ENCODE measurements at places on chromosomes 6 and 20. TPM values are rescaled to one million over a fixed set of nuclear protein-coding genes. Genes with fewer than 3 reads are reported as not detected.

DNA sequence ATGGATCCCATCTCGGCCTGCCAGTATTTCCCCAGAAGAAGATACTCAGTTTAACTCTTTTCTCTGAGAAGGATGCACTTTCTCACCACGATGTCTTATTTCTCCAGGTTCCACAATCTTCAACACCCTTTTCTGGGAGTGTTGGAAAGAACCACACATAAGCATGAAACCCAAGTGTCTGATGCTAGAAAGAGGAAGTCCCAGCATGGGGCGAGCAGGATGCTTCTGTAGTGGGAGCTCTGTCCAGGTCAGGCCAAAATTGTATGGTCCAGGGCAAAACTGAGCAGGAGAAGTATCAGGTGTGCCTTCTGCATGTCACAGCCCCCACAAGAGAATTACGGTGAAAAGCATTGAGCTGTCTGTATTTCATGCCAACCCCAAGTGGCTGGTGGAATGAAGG, 11.0 kb downstream of the TREM1 start:
- no peak overlapping the region for H3K4me3 ChIP-seq
- DNase-seq: no peak
- H3K27me3 ChIP-seq: no peaks in the 10 kb centered on the region
- H3K4me1 ChIP-seq: no peaks in the 10 kb centered on the region
- no peaks in the 10 kb centered on the region for H3K36me3 ChIP-seq

DNA sequence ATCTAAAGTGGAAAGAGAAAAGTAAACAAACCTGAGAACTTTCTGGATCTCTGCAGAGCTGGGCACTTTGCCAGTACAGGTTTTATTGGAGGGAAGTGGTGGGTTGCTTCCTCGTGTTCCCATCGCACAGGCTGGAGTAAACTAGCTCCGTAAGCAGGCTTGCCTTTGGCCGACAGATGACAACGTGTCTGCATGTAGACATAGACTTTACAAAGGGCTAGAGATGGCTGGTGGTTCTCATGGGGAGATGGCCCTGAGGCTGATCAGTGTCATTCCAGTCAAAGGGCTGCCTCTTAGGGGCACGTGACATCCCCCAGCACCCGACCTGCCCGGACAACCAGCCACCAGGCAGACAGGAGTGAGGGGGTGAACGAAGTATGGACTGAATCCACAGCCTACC, 98.8 kb downstream of the YTHDF1 start:
- H3K4me3 ChIP-seq: no peak overlapping the region
- H3K27ac ChIP-seq: no peak overlapping the region
- no peaks in the 10 kb centered on the region for H3K36me3 ChIP-seq
- DNase-seq: no peak

GRCh38 chr20:24587384-24588046, 118.1 kb downstream of the SYNDIG1 start:
- H3K4me3 ChIP-seq: no peak overlapping the region
- DNase-seq: no peak
- no peaks in the 10 kb centered on the region for H3K4me1 ChIP-seq

GRCh38 chr6:151665329-151665728, 142.2 kb upstream of the ESR1 start:
- no peak for DNase-seq
- no peaks in the 10 kb centered on the region for H3K4me1 ChIP-seq
- H3K4me3 ChIP-seq: no peak overlapping the region
- no peaks in the 10 kb centered on the region for H3K27me3 ChIP-seq
- H3K36me3 ChIP-seq: no peaks in the 10 kb centered on the region

GRCh38 chr6:5202941-5203340, 57.8 kb downstream of the LYRM4 start:
- no peak overlapping the region for H3K27ac ChIP-seq
- DNase-seq: no peak
- no peak overlapping the region for H3K4me3 ChIP-seq
- no peaks in the 10 kb centered on the region for H3K36me3 ChIP-seq

DNA sequence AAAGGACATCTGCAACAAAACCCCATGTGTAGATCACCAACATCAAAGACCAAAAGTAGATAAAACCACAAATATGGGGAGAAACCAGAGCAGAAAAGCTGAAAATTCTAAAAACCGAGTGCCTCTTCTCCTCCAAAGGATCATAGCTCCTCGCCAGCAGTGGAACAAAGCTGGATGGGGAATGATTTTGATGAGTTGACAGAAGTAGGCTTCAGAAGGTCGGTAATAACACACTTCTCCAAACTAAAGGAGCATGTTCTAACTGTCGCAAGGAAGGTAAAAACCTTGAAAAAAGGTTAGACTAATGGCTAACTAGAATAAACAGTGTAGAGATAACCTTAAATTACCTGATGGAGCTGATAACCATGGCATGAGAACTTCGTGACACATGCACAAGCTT, 109.9 kb upstream of the SYNCRIP start:
- H3K36me3 ChIP-seq: no peaks in the 10 kb centered on the region
- no peaks in the 10 kb centered on the region for H3K27me3 ChIP-seq
- no peaks in the 10 kb centered on the region for H3K4me1 ChIP-seq
- no peak overlapping the region for H3K27ac ChIP-seq
- no peak overlapping the region for H3K4me3 ChIP-seq
- no peak for DNase-seq

DNA sequence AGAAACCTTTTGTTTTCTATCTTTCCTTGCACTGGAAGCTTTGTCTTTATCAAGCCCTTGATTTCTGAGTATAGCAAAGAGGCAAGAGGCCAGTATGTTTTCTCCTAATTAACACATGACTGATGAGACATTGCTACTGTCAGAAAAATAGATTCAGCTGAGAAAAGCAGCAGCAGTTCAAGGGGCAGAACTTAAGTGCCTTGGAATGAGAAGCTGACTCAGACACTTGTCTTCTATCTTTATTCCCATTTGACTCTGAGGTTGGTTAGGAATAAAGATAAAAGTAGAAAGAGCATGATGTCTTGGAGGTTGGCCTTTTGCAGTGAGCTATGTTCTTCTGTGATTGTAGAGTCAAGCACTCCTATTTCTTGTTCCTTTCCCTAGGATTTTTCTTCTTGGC, 79.1 kb upstream of the MAN1A1 start:
- H3K4me1 ChIP-seq: no peaks in the 10 kb centered on the region
- no peak overlapping the region for H3K4me3 ChIP-seq
- DNase-seq: no peak

DNA sequence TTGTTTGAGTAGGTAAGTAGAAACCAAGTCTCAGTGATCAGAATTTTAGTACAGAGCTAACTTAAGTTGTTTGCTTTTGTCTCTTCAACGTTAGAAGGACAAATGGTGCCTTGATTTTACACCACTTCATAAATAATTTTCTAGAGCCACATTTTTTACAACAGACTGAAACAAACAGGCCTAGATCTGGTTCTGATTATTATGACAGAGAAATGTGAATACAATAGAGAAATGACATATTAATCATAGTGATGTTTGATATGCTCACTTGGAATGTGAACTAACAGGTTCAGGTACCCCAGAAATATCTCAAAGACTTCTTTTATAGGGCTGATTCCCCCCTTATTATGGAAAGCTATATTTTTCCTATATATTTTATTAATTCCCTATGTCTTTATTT, 760.6 kb downstream of the KIF16B start:
- no peaks in the 10 kb centered on the region for H3K36me3 ChIP-seq
- DNase-seq: no peak
- no peaks in the 10 kb centered on the region for H3K27me3 ChIP-seq
- H3K4me3 ChIP-seq: no peak overlapping the region
- H3K27ac ChIP-seq: no peak overlapping the region
- H3K4me1 ChIP-seq: no peaks in the 10 kb centered on the region

DNA sequence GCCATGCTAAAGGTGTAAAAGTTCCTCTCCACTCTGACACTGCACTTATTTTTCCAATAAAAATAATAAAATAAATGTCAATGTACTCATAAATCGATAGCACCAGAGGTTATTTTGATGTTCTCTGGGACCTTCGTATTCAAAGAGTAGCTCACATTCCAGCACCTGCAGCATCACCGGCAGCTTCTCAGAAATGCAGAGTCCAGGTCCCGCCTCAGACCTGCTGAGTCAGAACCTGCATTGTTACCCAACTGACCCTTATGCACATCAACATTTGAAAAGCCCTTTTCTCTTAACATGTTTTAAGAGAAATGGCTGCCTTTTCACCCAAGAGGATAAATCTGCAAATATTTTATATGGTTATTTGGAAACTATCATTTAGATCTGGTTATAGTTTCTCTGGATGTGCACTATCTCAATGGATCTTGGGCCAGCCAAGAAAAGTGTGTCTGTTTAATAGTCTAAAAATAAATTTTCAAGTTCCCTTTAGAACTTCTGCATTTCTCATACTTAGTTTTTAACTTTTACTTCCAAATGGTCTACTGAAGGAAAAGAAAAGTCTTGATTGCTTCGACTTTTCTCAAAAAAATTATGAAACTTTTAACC, 216.2 kb upstream of the PRDM1 start:
- no peak overlapping the region for H3K4me3 ChIP-seq
- no peaks in the 10 kb centered on the region for H3K27me3 ChIP-seq
- DNase-seq: no peak

DNA sequence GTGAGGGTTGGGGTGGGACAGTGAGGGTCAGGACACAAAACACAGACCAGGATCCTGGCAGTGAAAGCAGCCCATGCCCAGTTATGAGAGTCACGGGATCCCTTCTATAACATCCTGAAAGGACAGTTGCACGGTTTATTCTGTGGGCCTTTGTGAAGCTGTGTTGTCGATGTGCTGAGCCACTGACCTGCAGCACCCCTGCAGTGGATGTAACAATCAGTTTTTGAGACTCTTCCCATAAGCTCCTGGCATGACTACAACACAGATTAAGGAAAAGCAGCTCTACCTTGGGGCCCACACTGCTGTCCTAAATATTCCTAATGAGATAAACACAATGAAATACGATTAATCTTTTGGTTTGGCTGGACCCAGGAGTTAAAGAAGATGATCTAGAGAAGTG, 3.7 kb downstream of the PYGB start:
- no peak overlapping the region for H3K4me3 ChIP-seq
- DNase-seq: no peak
- no peak overlapping the region for H3K27ac ChIP-seq
- H3K27me3 ChIP-seq: no peaks in the 10 kb centered on the region

DNA sequence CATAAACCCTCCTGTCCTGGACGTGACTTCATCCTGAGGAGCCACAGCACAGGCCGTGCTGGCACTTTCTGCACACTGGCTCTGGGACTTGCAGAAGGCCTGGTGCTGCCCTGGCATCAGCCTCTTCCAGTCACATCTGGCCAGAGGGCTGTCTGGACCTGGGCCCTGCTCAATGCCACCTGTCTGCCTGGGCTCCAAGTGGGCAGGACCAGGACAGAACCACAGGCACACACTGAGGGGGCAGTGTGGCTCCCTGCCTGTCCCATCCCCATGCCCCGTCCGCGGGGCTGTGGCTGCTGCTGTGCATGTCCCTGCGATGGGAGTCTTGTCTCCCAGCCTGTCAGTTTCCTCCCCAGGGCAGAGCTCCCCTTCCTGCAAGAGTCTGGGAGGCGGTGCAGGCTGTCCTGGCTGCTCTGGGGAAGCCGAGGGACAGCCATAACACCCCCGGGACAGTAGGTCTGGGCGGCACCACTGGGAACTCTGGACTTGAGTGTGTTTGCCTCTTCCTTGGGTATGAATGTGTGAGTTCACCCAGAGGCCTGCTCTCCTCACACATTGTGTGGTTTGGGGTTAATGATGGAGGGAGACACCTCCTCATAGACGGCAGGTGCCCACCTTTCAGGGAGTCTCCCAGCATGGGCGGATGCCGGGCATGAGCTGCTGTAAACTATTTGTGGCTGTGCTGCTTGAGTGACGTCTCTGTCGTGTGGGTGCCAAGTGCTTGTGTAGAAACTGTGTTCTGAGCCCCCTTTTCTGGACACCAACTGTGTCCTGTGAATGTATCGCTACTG, 22.0 kb upstream of the PYGB start:
- no peaks in the 10 kb centered on the region for H3K36me3 ChIP-seq
- no peaks in the 10 kb centered on the region for H3K27me3 ChIP-seq
- no peak for DNase-seq
- no peak overlapping the region for H3K4me3 ChIP-seq

DNA sequence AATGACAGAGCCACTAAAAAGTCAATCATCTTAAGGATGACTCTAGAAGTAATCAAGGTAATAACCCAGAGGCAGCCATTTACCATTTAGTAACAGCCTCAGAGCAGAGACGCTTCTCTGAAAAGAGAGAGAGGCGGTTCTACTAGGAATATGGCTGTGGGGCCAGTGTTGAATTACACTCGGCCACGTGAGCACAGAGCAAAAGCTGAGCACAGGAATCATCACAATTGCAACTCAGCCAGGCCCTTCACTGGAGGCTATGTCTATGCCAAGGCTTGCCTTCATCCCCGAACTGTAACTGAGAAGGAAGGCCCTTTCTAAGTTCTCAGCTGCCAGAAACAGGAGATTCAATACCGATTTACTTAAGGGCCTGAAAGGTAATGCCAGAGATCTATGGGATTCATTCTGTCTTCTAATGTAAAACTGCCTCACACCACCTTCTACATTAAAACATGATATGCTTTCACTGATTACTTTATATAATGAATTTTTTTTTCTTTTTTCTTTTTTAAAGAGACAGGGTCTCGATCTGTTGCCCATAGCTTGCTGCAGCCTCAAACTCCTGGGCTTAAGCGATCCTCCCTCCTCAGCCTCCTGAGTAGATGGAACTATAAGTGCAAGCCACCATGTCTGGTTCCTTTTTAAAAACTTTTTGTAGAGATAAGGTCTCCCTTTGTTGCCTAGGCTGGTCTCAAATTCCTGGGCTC, 67.6 kb downstream of the NUDT3 start:
- no peak overlapping the region for H3K4me3 ChIP-seq
- H3K36me3 ChIP-seq: no peaks in the 10 kb centered on the region
- no peak overlapping the region for H3K27ac ChIP-seq
- no peaks in the 10 kb centered on the region for H3K27me3 ChIP-seq

- H3K36me3 ChIP-seq: no peaks in the 10 kb centered on the region
- no peak overlapping the region for H3K4me3 ChIP-seq
- no peak overlapping the region for H3K27ac ChIP-seq
- H3K27me3 ChIP-seq: no peaks in the 10 kb centered on the region
Observed at GRCh38 chr6:153623496-153623895, 415.5 kb upstream of the OPRM1 start.

DNA sequence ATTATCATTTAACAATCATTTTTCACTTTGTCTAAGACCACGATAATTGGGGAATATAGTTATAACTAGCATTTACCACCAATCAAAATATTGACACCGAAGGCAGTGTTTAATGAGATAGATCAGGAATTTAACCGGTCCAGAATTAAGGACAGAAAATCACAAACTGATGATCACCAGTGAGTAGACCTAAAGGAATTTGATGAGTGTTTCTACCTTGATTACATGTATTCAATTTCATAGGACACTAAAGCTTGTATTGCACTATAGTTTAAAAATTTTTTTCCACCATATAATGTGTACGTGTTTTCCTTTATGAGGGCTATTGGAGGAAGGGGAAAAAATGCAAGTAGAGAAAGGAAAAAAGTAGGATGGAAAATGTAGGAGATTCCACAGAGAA, 22.6 kb upstream of the ARHGAP18 start:
- H3K27me3 ChIP-seq: no peaks in the 10 kb centered on the region
- DNase-seq: no peak
- H3K27ac ChIP-seq: no peak overlapping the region
- H3K36me3 ChIP-seq: no peaks in the 10 kb centered on the region

GRCh38 chr6:125913864-125914351, 42.7 kb upstream of the HINT3 start:
- H3K27ac ChIP-seq: no peak overlapping the region
- no peaks in the 10 kb centered on the region for H3K27me3 ChIP-seq
- H3K4me3 ChIP-seq: no peak overlapping the region
- DNase-seq: no peak
- H3K36me3 ChIP-seq: no peaks in the 10 kb centered on the region

- DNase-seq: no peak
- H3K4me3 ChIP-seq: no peak overlapping the region
- H3K27me3 ChIP-seq: no peaks in the 10 kb centered on the region
Observed at GRCh38 chr20:14477125-14477524, 139.7 kb upstream of the FLRT3 start.

Gene PARD6B
- polyA plus RNA-seq: 0.91 TPM

Gene RXRB
- 40.9 TPM for polyA plus RNA-seq

Gene PRPH2
- polyA plus RNA-seq: 2.8 TPM
